Hematopoietic multipotent progenitor cell treated with erythropoietin and hydrocortisone succinate and interleukin-3 and kit ligand, for 15 days (in vitro differentiated cells): ENCODE measurements at places on chromosomes 5 and 9.
A peak's percentile ranks its signal among the peaks of the same experiment; 100 is the strongest.

GRCh38 chr5:89948977-89949376, 460.6 kb downstream of the CETN3 start:
- DNase-seq = no peak

DNA sequence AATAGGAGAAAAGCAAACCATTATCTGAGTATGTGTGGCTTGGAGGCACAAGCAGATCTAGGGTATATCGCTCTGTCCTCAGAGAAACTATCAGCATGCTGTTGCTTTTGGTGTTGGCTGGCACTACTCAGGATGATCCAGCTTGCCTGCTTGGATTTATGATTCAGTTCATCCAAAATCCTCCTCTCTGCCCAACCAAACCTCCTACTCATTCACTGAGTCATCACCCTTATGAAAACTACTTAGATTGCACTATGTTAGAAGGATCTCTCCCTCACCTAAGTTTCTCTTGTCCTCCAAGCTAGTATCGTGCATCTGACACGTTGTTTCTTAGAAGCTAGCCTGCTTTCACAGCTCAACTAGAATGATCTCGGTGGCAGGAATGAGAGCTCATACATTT, 14.2 kb upstream of the ZBED3 start:
- no peak for DNase-seq

DNA sequence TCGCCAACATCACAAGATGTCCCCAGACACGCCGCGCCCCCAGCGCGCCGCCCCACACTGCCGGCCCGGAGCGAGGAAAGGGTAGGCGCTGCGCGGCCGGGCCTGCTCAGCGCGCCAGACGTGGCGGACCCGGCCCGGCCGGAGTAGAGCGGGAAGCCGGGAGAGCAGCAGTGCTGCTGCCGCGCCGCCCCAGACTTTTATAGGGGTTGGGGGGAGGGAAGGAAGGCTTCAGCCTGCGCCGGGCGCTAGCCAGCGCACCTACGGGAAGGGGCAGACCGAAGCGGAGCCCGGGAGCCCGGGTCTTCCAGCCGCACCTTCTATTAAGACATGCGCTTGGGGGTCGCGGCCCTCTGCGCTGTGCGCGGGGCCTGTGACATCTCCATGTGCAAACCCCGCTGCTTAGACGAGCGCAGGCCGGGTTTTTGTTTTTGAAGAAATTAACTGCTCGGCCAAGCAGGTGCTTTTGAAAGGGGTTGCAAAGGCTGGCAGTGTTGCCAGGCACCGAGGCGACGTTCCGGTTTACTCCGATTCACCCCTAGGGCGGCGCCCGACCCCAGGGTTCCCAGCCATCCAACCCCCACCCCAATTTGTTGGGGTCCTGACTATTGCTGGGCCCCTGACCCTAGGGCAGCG, 353 bp upstream of the PAX5 start:
- DNase-seq = no peak

DNA sequence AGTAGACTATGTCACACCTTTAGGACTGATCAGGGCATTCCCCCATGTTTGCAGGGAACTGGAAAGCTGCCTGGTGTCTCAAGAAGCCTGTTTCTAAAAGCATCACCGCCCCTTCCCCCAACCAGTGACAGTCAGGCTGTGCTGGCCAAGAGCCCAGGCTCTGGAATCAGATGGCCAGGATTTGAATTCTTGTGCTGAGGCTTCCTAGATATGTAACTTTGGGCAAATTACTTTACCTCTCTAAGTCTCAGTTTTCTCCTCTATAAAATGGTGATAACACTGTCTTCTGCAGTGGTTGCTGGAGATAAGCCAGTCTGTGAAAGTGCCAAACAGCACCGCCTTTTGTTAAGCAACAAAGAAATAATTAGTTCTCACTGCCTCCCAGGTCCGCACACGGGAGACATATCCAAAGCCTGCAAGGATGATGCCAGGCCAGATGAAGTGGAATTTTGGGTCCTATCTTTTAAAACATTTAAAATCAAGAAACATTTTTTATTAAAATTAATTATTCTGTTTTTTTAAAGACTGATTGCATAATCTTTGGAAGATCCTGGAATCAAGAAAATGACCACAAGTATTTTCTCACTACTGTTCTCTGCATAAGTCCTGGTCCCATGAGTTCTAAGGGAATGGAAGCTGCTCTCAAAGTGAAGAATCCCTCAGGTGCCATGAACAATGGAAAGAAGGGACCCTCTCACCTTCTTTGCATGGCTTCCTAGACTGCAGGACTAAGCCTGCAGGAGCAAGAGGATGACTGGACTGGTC, 13.9 kb downstream of the SLC31A2 start:
- no peak for DNase-seq

- DNase-seq = peak; percentile 64
These were observed 110.8 kb downstream of the LHFPL2 start for GRCh38 chr5:78537821-78538220.

DNA sequence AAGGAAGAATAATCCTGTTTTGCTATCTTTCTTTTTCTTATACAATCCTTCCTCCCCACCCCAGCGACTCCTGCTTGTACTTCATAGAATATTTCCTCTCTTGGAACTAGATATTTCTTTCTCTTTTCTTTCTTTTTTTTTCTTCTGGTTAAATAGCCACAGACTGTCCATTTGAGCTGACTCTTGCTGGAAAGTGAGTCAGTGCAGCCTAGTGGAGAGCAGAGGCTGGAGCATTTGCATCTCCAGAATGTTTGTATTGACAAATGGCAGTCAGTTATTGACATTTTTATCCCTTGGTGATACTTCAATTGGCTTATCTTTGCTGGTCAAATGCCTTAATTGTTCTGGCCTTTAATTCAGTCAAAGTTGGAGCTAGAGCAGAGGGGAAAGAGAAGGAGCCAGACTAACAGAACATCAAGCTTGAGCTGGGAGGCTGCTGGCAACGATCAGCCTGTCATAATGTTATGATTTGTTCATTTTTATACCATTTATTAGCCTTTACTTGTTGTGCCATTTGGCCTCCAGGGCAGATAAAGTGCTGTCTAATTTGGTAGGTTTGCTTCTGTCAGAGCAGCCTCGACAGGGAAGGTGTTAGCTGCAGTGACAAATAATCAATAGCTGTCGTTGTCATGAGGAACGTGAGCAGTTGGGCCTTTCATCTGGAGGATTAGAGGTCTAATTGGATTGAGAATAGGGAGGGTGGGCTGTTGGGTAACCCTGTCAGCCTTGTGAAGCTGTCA, 69.0 kb downstream of the INVS start:
- DNase-seq = no peak

- DNase-seq = no peak
These were observed 20.1 kb downstream of the RCL1 start for GRCh38 chr9:4812858-4813257.

GRCh38 chr5:8892926-8893325, 652.9 kb downstream of the SEMA5A start:
- no peak for DNase-seq

- DNase-seq = no peak
These were observed 1.7 kb downstream of the ASB6 start for GRCh38 chr9:129640086-129640870.

DNA sequence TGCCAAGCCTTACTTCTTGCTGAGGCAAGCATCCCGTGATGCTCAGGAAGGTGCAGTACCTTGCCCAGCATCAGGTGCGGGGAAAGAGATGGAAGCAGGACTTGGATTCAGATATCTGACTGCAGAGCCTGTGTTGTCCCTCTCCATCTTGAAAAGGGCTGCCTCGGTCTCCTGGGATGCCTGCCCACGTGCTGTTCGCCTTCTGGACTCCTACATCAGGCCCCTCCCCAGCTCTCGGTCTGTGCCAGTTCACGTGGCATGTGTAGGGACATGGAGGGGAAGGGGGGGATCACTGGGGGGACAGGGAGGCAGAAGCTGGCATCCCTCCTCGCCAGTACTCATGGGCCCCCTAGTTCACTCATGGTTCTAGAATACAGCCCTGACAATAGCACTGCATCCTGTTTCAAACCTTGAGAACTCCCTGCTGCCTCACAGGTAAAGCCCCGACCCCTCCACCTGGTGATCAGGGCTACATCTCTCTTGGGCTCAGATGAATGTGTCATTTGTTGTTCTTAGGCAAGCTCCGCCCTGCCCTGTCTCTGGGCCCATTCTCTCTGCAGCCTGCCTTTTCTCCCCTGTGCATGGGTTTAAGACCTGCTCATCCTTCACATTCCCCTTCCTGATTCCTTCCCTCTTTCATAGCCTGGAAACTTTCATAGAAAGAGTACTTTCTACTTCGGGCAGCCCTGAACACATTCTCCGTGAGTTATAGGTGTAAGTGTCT, 38.9 kb upstream of the SLC25A51 start:
- DNase-seq = no peak

DNA sequence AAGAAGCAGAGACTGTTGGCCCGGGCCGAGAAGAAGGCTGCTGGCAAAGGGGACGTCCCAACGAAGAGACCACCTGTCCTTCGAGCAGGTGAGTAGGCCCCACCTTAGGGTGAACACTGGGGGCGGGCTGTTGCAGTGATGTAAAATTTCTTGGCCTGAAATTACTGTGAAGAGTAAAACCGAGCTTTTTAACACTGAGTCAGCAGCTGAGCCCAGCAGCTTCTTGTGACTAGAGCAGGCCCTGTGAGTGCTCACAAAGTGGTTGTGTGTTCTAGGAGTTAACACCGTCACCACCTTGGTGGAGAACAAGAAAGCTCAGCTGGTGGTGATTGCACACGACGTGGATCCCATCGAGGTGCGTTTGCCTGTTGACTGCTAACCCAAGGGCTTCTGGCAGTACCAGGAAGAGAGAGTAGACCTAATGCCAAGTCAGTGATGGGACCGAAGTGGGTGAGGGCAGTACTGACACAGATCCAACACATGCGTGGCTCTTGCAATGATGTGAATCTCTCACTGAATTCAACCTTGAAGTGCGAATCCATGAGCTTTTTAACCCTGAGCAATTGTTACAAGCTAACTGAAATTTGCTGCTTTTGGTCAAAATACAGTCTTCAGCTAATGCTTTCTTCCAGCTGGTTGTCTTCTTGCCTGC, 2.1 kb downstream of the RPL7A start:
- no peak for DNase-seq

- no peak for DNase-seq
These were observed 35.3 kb upstream of the FLT4 start for GRCh38 chr5:180684623-180685161.

DNA sequence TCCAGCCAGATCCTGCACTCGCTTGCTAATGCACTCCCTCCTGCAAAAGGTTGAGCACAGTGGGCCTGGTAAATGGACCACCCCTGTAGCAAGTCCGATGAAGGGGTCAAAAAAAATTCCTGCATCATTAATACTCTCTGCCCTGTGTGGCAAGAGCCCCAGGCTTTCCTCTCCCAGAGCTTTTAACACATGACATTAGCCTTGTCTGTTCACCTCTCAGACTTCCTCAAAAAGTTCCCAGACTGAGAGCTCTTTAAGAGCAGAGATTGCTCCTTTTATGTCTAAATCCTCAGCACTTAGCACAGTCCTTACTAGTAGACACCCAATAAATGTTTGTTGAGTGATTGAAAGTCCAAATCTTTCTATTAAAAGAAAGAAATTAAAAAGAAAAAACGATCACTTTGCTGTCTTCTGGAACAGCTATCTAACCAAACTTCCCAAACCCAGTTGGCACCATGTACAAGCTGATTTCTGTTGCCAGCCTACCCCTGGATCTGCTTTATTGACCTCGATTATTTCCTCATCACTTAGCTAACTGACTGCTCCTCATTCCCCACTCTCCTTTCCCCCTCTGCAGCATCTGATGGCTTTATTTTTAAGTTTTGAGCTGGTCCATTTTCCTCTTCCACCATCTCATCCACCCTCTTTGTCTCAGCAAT, 209.8 kb downstream of the ENC1 start:
- DNase-seq = no peak

DNA sequence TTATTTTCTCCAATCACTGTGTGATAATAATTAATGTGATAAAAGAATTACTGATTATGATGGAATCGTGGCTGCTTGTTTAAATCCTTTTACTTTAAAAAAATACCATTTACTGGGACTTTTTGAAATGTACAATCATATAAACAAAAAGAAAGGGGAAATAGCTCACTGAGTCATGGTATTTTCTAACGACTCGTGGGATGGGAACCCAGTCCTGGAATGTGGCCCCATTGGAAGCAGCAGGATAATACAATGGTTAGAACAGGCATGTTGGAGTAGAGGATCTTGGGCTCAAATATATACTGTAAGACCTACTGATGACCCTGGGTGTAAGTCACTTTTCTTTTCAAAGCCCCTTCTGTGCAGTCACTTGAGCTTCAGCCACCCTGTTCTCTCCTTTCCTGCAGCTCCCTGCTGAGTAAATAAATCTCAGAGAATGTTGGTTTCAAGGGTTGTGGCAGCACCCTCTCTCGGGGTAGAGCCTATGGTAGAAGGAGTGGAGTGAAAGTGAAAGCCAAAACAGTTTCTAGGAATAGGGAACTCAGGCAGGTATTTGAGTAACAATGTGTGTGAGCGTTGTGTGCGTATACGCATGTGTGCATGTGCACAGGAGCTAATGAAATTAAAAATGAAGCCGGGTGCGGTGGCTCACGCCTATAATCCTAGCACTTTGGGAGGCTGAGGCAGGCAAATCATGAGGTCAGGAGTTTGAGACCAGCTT, 40.8 kb upstream of the LARP1 start:
- DNase-seq = no peak

DNA sequence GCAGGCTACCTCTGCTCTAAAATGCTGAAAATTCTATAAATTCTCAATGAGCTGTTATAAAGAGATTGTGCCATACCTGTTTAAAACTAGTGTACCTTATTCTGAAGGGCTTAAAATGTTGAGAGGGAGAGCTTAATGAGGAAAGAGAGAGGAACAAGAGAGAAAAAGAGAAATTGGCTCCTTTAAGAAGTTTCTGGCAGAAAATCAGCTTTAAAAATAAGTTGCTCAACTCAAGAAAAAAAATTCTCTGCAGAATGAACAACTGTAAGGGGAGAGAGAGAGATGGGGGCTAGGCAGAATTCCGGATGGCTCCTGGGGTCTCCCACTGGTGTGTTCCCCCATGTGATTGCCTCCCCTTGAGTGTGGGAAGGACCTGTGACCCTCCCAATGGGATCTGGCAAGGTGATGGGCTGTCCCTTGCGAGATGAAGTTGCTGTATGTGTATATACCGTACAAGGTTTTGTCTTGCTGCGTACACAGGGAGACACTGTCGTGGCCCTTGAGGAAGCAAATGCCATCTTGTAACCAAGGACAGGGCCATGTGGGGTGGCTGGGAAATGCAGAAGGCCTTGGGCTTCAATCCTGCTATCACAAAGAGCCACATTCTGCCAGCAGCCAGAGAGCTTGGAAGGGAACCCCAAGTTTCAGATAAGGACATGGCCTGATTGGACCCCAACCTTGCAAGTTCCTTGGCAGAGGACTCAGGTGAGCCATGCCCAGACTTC, 64.3 kb upstream of the S1PR3 start:
- no peak for DNase-seq

GRCh38 chr9:107932046-107932445, 442.5 kb upstream of the KLF4 start:
- DNase-seq = no peak

GRCh38 chr5:175483337-175483736, 5.0 kb downstream of the SFXN1 start:
- DNase-seq = no peak

GRCh38 chr9:73183917-73184861, 32.5 kb downstream of the ANXA1 start:
- DNase-seq = peak; percentile 60

DNA sequence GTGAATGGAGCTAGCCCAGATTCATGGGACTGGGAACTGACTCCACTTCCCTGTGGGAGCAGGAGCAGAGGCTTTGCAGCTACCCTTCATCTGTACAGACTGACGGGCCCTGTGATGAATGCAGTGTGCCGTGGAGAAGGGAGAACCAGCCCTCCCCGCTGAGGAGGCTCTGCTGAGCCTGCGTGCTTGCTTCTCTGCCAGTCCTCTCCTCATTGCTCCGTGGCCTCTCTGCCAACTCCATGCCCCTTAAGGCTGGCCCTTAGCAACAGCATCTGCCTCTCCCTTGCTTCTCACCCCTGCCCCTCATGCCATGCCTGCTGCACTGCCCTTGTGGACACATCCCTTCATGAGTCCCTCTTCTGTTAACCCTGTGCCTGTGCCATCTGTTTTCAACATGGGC, 53.6 kb downstream of the GADD45G start:
- DNase-seq = no peak
